ENCODE measurements at places on chromosomes 1 and 21.

GRCh38 chr1:230253150-230253549 is 173.0 kb downstream of the PGBD5 start:
- DNase-seq, result no peak

DNA sequence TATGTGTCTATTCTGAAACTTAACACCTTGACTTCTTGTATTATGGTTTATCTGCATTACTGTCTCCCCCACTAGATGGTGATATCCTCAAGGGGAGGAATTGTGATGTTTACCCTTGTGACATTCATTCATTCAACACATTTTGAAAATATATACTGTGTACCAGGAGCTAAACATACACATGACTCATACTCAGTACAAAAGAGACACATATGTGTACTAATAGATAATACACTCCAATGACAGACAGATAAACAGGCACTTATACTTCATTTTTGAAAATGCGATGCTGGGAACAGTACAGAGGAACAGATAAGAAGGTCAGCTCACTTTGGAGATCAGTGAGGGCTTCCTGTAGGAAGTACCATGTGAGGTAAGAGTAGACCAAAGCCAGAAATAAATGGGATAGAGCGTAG is 8.9 kb upstream of the RAB3GAP2 start:
- no peak for DNase-seq

- no peak for DNase-seq
These were observed 45.3 kb downstream of the PIK3CD start for GRCh38 chr1:9696793-9697192.

DNA sequence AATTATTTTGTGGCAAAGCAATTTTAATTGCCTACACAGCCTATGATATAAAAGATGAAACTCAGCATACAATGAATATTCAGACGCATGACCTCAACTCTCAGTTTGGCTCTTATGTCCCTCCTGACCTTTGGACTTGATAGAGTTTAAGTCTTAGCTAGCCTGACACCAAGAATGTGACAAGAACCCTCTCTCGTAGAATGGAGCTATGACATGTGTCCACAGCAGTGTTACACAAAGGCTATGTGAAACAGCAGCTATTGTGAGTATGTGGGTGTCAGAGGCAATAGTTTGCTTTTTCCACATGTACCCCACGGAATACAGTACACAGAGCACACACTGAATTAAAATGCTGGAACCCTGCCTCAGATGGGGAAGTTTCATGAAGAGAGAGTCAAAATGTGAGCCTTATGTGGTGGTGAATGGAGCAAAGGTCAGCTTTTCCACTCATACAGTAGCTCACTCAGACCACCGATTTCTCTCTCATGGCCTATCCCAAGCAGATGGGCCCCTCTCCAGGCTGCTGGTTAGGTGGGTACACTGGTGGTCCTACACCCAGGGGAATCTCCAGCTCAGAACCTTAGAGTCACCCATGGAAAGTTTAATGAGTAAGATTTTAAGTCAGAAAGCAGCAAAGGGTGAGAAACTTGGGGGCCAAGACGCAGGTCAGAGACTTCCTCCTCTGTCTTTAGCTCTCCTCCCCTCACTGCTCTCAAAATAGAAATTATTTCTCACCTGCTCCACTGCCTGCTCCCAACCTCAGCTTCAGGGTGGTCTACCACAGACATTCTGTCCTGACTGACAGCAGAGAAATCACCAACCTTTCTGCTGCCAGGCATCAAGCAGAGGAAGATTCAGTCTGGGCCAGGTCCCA is 10.1 kb upstream of the XCL2 start:
- DNase-seq, result no peak

- no peak for DNase-seq
These were observed 10.3 kb downstream of the DUSP23 start for GRCh38 chr1:159791031-159791430.

- no peak for DNase-seq
These were observed 4.4 kb downstream of the CCN1 start for GRCh38 chr1:85584923-85585322.

GRCh38 chr1:155339515-155340097 is 18.9 kb downstream of the RUSC1 start:
- DNase-seq, result no peak

DNA sequence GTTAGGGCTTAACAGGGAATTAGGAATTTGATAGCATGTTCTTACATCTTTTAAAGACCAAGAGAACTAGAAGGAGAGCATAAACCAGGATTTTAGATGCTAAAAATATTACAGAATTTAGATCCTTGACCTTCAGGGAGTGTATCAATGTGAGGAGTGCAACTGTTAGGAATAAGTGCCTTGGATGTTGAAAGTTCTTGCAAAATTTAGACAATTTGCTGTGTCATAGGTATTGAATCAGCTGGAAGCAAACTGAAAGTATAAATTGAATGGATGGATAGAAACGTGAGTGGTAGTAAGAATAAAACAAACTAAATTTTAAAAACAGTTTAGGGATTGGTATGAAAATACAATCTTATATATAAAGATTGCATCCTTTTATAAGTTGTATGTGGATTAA is 27.7 kb downstream of the PPP1R12B start:
- no peak for DNase-seq

DNA sequence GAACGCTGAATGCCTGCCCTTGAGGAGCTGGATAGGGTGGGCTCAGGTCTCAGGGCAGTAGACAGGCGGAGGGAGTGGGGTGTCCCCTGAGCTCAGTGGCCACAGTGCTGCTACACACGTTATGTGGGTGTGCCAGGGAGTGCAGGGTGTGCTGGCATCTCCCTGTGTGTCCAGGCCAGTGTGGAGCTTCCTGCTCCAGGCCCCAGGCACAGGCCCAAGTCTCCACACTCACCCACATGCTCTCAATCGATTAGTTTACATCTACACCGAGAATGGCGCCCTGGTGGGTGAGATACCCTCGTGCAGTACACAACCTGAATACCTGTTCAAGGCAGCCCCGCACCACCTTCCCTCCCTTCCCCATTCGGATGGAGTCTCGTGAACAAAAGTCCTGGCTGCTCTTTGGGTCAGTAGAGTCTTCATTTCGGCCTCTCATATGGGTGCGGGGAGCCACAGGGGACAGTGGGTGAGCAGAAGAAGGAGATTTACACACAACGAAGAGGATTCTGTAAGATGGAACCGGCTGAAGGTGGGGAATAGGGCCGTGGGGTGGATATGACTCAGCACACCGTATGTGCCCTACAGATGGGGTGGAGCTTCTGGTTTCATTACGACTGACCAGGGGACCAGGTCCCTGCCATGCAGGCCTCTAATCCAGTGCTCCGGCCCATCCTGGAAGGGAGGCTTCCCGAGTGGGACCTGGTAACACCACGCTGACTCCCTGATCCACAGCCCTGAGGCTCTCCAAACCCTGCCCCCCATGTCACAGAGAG is 93.3 kb downstream of the SPSB1 start:
- DNase-seq, result no peak

- no peak for DNase-seq
These were observed 7.1 kb upstream of the SDC3 start for GRCh38 chr1:30915491-30916230.

GRCh38 chr1:209791920-209792319 is 7.6 kb upstream of the C1orf74 start:
- DNase-seq, result no peak

DNA sequence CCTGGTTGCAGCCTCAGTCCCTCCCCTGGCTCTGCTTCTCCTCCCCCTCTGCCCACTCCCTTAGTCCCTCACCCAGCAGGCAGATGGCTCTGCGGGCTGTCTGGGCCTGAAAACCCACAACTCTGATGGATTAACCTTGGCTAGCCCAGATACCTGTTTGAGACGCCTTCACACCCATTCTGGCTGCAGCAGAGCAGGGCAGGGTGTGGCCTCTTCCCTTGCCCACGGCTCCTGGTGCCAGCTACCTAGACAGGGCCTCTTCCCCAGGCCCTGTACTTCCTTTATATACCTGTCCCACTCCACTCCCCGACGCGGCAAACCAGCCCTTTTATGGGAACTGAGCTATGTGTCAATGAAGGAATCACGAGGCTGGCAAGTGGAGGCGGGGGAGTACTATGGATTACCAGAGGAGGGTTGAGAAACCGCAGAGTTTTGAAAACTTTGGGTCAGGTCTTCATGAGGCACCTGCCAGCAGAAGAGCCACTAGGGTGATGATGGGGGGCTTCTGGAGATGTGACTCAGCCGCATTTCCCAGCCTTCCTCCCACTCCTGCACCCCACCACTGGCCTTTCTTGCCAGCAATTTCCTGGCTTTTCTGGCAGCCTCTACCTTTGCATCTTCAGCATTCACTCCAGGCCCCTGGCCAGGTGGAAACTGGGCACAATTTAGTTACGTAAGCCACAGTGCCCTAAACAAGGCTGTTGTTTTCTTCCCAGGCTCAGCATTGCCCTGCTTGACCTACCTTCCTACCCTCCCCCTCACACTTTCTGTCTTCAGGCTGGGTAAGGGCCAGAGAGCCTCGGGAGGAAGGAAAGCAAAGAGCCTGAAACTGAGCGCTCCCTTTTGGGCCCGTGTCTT is at the start of gene CHI3L1:
CHI3L1 (minus strand) TSS at position 259 of the 858 bp plus-strand sequence; CDS start at position 178, 81 bp downstream.
- no peak for DNase-seq

- DNase-seq, result no peak
These were observed at the start of gene IVL for GRCh38 chr1:152907686-152908601. TSS of gene IVL (plus strand) at chr1:152908546. CDS start at chr1:152909798, 1,252 bp downstream.

- no peak for DNase-seq
These were observed 12.8 kb downstream of the S100A7 start for GRCh38 chr1:153447498-153448170.

DNA sequence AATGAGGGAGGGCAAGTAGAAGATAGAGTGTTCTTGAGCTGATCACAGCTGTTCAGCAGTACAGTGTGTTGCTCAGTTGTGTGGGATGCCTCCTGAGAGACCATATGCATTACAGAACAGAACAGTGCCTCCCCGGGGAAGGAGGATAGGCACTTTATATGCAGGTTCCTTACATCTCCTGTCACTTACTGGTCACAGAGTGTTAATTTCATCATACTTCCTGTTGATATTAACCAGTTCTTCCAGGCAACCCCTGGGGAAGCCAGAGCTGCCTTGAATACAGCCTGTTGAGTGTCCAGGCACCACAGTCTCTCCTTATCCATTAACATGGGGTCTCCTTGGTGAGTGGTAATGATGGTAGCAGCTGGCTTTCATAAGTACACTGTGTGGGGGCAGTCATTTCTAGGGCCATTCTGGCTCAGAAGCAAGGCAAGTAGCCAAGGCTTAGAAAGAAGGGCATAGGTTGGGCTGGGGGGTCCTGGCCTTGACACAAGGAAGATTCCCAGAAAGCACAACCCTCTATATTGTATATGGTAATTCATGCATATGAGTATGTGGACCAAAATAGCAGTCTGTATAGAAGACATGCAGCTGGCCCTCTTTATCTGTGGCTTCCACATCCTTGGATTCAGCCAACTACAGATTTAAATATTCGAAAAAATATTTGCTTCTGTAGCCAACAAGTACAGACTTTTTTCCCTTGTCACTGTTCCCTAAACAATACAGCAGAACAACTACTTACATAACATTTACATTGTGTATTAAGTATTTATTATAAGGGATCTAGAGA is 142.4 kb downstream of the ZP4 start:
- DNase-seq, result no peak

DNA sequence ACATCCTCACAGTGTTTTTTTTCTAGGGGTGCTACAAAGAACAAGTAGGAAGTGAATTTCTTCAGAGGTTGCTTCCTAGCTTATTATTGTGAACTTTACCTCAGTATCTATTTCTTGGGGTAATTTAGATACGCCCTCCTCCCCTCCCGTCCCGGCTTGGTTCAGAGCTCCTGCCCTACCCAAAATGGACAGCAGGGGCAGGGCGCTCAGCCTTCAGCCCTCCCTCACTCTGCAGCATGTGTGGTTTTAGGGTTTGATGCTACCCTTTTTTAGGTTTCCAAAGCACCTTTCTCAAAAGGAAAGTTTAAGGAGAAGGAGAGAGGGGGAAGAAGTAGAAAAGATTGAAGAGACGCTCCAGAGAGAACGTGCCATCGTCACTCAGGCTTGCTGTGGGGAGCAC is 16.9 kb upstream of the POGK start:
- DNase-seq, result no peak

DNA sequence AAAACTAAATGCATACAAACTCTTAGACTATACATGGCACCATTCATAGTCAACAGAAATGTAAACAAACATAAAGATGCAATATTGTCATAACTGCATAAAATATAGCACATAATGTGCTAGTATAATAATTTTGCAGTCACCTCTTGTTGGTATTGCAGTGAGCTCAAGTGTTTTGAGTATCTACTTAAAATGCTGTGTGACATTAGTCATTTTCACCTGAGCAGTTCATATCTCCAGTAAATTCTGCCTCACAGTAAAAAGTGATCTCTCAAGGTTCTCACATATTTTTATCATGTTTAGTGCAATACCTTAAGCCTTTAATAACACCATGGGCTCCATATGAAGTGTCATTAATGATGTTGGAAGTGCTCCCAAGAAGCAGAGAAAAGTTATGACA is 29.6 kb upstream of the FMO2 start:
- DNase-seq, result no peak

GRCh38 chr21:15444118-15444960 is 285.4 kb upstream of the USP25 start:
- no peak for DNase-seq

DNA sequence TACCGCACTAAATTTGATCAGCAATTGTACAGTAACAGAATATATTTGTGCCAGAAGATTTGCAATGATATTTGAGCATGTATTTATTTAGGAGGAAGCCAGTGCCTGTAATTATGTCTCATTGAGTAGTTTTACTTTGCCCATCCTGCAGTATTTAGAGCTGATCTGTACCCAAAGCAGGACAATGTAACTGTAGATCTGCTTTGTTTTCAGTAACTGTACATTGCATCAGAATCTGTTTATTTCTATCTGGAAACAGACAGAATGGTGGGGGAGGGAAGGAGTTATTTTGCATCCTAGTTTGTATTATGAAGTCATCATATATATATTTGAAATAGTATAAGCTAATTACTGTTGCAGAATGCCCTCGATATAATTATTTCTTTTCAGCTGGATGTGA is 36.2 kb upstream of the LRRC8C start:
- no peak for DNase-seq

DNA sequence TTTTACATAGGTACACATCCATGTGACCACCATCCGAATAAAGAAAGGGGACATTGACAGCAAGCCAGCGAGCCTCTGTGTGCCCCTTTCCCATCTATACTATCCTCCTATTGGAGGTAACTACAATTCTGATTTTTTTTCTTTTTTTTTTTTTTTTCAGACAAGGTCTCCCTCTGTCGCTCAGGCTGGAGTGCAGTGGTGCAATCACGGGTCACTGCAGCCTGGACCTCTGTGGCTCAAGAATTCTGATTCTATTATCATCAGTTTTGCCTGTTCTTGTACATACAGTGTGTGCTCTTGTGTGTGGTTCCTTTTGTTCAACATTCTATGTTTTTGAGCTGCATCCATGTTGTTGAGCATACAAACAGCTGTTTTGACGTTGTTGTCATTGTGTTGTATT is 56.0 kb upstream of the SRSF10 start:
- DNase-seq, result no peak

- no peak for DNase-seq
These were observed 16.9 kb downstream of the MATN1 start for GRCh38 chr1:30706528-30706927.

GRCh38 chr1:54407404-54408146 is 1.4 kb upstream of the SSBP3 start:
- peak; percentile 59 for DNase-seq

GRCh38 chr1:23742670-23743286 is 493 bp upstream of the ELOA start:
- no peak for DNase-seq
